ENCODE measurements at places on chromosomes 1 and 21. TPM values are rescaled to one million over a fixed set of nuclear protein-coding genes. Genes with fewer than 3 reads are reported as not detected.

GRCh38 chr1:58765006-58765405, 18.8 kb downstream of the JUN start:
- H3K4me3 ChIP-seq: no peak overlapping the region
- no peak overlapping the region for H3K27ac ChIP-seq
- no peaks in the 10 kb centered on the region for H3K27me3 ChIP-seq

DNA sequence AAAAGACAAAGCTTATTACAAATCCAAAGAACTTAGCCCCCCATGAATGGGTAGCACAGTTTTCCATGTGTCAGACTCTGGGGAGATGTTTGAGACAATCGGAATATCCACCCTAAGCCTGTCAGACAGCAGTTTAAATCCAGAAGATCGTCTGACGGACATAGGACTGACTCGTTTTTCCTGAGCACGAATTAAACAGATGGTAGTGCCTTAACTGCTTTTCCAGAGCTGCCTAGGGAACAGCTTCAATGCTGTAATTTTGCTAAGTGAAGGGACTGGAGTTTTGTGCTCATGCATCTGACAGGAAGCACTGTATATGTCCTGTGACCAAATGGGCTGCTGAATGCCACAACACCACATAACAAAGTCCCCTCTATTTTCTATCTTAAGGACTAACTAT, 48.6 kb downstream of the PCNX2 start:
- no peak for DNase-seq
- no peaks in the 10 kb centered on the region for H3K36me3 ChIP-seq
- H3K4me3 ChIP-seq: no peak overlapping the region
- H3K4me1 ChIP-seq: peaks cover 18% of the 10 kb centered on the region
- H3K27me3 ChIP-seq: no peaks in the 10 kb centered on the region

- DNase-seq: peak; percentile 67
- no peak overlapping the region for H3K27ac ChIP-seq
- H3K4me1 ChIP-seq: peaks cover 4% of the 10 kb centered on the region
- H3K27me3 ChIP-seq: peaks cover 16% of the 10 kb centered on the region
- peak overlapping the region; percentile 29 for H3K4me3 ChIP-seq
Observed at GRCh38 chr1:167059045-167059808, 30.9 kb downstream of the GPA33 start.

DNA sequence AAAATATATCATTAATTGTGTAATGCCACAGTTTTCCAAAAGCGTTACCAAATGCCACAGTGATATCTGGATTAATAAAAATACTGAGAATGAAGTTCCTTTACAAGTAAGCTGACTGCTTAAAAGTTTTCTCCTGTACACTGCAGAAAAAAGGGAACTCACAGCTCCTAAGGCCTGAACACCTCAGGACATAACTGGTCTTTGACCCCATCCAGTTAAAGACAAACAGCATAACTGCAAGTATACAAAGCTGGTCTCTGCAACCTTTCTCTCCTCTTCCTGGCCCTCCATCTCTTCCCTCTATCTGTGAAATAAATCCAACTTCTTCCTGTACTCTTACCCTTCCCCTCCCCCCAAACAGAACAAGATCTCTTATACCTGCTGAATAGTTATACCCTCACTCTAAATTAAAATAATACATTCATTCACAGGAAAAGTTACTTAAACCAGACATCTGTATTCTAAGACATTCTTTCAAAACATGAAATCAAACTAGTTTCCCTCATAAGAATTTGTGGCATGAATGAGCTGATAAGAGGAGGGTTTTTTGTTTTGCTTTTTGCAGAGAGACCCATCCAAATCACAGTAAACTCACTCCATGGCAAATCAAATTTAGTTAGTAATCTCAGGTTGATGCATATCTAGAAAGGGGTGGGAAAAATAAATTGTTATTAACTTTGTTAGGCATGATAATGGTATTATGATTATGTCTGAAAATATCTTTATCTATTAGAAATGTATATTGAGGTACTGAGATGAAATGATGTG, 2.9 kb downstream of the DIPK1A start:
- DNase-seq: no peak
- H3K4me3 ChIP-seq: no peak overlapping the region
- peaks cover 49% of the 10 kb centered on the region for H3K4me1 ChIP-seq

DNA sequence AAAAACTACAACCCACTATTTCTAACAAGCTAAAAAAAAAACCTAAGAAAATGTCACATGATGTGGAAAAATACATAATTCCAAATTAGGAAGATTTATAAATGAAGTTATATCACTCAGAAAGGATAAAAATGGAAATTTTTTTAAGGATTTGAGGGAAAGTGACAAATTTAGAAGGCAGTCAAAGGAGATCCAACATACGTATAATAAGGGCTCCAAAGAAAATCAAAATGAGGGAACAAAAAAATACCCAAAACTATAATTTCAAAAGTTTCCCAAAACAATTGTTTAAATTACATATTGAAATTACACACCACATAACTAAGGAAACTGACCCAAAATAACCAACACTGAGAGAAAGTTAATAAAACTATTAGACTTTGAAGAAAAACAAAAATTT, 381.1 kb upstream of the KAZN start:
- peaks cover 16% of the 10 kb centered on the region for H3K27me3 ChIP-seq
- H3K4me3 ChIP-seq: no peak overlapping the region

DNA sequence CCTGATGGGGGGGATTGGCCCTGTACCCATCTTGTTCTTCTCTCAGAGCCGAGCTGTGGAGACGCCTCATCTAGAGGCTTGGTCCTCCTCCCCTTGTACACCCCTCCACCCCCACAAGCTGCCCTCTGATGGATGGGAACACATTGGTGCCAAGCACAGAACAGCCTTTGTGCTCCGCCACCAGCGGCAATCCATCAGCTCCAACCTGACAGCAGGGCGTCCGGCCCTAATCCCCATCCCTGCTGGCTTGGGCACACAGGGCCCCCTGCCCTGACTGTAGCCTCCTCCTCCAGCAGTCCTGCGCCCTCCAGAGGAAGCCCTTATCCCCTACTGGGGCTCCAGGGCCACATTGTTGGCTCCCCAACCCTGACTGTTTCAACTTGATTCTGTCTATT, 3.8 kb upstream of the MYOG start:
- H3K36me3 ChIP-seq: no peaks in the 10 kb centered on the region
- no peak overlapping the region for H3K27ac ChIP-seq
- no peak overlapping the region for H3K4me3 ChIP-seq
- H3K4me1 ChIP-seq: no peaks in the 10 kb centered on the region

GRCh38 chr1:171654201-171654941, 1.9 kb upstream of the MYOC start:
- peak overlapping the region; percentile 44 for H3K4me3 ChIP-seq
- no peaks in the 10 kb centered on the region for H3K36me3 ChIP-seq
- peak overlapping the region; percentile 89 for H3K27ac ChIP-seq
- no peaks in the 10 kb centered on the region for H3K27me3 ChIP-seq
- DNase-seq: no peak
- peaks cover 49% of the 10 kb centered on the region for H3K4me1 ChIP-seq

GRCh38 chr1:18653367-18653766, 22.7 kb downstream of the PAX7 start:
- no peak overlapping the region for H3K27ac ChIP-seq
- peaks cover 98% of the 10 kb centered on the region for H3K27me3 ChIP-seq
- H3K4me3 ChIP-seq: no peak overlapping the region
- H3K4me1 ChIP-seq: no peaks in the 10 kb centered on the region
- no peak for DNase-seq
- H3K36me3 ChIP-seq: no peaks in the 10 kb centered on the region

- no peaks in the 10 kb centered on the region for H3K36me3 ChIP-seq
- no peak overlapping the region for H3K4me3 ChIP-seq
- H3K27ac ChIP-seq: no peak overlapping the region
- peaks cover 11% of the 10 kb centered on the region for H3K4me1 ChIP-seq
- no peak for DNase-seq
Observed at GRCh38 chr1:116329524-116330341, 43.3 kb upstream of the ATP1A1 start.

The GRHL3 gene
- total RNA-seq: not detected

The NR1I3 gene
- total RNA-seq: not detected

The TRIM58 gene
- 0.16 TPM for total RNA-seq
